ENCODE measurements at places on chromosomes 3 and 15.

DNA sequence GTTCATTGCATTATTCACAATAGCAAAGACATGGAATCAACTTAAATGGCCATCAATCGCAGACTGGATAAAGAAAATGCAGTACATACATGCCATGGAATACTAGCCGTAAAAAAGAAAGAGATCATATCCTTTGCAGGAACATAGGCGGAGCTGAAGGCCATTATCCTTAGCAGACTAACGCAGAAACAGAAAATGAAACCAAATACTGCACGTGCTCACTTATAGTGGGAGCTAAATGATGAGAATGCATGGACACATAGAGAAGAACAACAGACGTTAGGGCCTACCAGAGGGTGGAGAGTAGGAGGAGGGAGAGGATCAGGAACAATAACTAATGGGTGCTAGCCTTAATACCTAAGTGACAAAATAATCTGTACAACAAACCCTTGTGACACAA is 57.9 kb downstream of the RASA2 start:
- DNase-seq, result no peak

DNA sequence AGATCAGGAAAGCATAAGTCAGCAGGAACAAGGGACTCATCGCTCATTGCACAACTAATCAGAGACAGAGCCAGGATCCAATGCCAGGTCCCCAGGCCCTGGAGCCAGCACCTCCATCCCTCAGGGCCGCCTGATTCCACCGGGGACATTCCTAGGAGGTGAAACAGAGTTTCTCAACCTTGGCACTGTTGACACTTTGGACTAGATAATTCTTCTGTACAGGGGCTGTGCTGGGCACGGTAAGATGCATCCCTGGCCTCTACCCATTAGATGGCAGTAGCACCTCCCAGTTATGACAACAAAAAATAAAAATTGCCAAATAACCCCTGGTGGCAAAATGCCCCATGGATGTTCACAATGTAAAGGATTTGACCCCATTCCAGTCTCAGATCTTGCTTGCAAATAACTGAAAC is 127.7 kb downstream of the MTHFS start:
- no peak for DNase-seq

DNA sequence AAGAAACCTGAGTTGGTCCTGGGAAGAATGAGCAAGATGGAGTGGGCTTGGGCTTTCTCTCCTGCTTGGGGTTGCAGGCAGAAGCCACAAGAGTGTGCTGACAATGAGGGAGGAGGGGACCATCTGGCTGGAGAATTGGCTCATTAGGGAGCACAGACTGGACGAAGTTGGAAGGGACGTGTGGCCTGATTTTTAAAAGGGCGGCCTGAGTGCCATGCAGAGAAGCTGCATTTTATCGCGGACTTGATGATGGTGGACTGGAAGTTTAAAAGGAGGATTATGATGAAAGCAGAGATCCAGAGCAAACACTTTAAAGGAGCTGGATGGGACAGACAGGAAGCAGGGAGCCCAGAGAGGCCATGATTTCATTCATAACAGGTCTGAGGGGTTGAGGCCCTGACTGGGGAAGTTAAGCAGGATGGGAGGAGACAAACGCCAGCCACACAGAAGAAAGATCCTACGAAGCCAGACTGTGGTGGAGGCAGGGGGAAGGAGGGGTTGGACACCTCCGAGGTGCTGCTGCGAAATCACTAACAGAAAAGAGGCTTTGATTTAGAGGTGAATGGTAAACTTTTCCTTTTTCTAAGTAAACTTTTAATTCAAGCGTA is 23.6 kb downstream of the TLNRD1 start:
- DNase-seq, result no peak

DNA sequence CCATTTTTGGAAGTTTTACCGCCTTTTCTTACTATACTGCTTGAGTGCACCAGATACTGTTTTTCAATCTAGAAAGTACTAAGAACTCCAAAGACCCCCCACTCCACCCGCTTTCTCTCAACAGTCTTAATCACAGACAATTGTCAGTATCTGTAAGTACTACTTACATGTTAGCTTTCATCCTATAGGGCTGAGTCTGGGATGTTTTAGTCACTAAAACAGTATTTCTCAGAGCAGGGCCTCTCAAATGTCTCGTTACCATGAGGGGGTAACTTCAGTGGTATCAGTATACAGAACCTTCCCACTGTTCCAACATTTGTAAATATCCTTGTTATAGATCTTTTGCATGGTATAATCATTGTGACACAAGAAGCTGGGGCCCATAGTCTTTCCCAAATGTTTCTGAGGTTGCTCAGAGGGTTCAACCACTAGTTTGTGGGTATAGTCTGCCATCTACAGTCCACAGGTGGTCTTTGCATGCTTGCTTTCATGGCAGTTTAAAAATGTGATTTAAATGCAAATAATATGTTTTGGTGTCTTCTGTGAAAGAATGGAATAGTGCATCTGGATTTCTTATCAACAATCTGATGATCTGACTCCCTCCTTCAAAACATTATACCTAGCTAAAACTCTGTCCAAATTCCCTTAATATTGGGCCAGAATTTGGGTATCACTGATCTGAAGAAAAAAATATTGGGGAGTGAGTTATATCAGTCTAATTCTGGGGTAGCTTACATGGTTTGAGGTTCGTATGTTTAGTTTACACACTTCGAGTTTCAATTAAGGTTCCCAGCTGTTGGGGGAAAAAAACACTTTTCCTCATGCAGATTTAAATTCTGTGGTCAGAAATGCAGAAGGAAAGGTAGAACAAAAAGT is 18.0 kb upstream of the DNAJC13 start:
- no peak for DNase-seq

DNA sequence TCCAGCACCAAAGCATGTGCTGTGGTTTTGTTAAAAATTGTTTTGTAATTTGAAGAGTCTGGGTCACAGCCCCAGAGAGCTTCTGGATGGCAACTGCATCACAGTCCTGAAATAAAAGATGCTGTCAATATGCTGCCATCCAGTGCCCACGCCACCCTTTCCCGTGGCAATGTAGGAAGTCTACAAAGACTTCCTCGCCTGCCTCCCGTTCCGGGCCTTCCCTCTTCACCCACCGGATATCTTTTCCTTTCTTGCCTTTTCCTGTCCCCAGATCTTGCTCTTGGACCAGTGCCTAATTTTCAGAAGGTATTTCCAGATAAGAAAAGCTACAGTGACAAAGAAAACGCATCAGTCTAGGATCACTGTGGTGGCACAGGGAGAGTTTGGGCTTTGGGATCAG is 85.3 kb upstream of the RNU6-1 start:
- DNase-seq, result no peak

- DNase-seq, result no peak
These were observed 43.6 kb upstream of the MGLL start for GRCh38 chr3:127865941-127866340.

DNA sequence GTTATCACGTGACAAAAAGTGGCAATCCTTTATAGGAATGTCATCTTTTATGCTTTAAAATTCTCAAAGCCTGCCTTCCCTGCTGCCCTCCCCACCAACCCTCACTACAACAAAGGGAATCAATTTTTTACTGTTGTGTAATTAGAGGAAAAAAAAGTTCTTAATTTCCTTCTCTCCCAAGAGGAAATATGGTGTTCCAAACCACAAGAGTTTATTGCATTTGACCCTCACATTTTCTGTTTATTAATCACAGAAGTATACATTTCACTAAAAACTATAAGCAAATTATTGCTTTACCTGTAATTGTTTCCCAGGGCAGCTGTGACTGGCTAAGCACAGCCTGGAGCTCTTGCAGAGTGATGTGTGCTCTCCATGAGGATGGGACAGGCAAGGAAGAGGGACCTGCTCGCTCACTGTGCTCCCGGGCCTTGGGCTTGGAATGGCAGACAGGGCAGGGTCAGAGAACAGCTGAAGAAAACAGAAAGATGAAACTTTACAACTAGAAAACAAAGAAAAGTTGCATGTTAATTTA is 31.3 kb upstream of the ATP10A start:
- DNase-seq, result no peak

DNA sequence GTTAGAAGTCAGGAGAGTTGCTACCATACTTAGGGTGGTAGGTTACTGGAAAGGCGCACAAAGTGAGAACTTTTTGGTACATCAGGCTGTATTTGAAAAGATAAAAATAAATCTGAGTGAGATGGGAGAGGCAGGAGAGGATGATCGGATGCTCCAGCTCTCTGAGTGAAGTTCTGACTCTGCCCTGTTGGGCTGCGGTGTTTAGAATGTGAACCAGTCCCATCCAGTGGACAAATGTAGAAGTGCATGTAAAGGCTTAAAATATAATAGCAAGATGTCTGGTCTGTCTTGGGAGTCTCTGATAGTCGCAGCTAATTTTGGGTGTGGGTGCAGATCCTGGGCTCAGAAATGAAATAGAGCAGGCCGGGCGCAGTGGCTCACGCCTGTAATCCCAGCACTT is 30.4 kb downstream of the ACKR2 start:
- DNase-seq, result no peak

GRCh38 chr3:119279101-119279554 is 15.1 kb upstream of the ARHGAP31 start:
- DNase-seq, result no peak

GRCh38 chr3:148459931-148460513 is 237.7 kb upstream of the AGTR1 start:
- no peak for DNase-seq

- no peak for DNase-seq
These were observed 459.2 kb upstream of the ALCAM start for GRCh38 chr3:104907507-104907906.

DNA sequence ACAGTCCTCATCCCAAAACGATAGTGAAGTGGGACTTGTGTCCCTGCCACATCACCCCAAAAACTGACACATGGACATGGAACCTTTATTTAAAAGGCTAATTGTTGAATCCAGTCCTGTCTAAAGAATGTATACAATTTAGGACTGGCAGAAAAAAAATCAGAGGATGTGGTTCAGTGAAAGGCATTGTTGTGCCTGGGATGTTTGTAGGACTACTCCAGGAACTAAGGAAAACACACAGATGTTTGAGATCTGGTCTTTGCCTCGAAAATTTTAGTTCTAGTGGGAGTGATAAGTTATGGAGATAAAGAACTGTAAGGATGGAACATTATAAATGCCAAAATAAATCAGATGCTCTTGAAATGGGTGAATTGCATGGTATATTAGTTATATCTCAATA is 27.2 kb downstream of the VGLL4 start:
- no peak for DNase-seq

DNA sequence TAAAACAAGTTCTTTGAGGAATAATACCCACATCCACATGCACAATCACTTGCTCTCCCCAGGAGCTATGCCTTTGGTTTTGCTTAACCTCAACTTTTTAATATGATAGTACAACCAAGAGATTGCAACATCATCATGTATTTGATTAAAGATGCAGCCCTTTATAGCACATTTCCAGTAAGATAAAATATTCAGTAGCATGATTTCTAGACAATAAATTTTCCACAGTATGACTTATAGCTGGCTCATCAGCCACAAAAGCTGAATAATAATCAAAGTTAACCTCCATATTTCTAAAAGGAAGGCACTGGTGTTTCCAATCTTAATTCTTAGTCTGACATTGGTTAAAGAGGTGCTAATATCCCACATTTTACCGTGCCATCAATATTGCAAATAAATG is 622.5 kb downstream of the TBL1XR1 start:
- no peak for DNase-seq

GRCh38 chr15:79007066-79007465 is 62.2 kb upstream of the CTSH start:
- no peak for DNase-seq

DNA sequence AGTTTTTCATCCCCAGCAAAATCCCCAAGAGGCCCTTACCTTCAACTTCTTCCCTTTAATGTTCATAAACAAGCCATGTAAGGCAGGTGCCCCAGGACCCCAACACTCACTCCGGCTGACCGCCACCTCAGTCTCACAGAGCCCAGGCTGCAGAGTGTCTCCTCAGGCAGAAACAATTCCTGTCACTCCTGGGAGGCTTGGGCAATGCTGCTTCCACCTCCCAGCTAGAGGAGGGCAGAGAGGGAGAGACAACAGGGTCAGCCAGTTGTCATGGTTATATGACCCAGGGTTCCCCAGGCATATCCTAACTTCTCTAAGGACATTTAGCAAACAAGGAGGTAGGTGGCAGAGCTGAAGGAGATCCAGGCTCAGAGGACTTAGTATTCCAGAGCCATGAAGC is at the start of gene PLIN1:
TSS of gene PLIN1 (minus strand) at position 156 of the 400 bp plus-strand sequence. CDS start 1,878 bp downstream, outside the sequence.
- no peak for DNase-seq

DNA sequence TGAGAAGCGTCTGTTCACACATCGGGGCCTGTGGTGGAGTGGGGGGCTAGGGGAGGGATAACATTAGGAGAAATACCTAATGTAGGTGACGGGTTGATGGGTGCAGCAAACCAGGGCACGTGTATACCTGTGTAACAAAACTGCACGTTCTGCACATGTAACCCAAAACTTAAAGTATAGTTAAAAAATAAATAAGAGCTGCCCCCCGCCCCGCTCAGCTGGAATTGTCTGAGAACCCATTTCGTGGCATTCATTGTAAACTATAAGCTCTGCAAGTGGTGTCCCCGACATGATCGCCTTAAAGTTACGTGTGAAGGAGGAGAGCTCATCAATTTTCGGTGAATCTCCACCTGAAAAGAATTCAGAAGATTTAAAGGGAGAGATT is 7.3 kb upstream of the LIPH start:
- no peak for DNase-seq

- peak; percentile 70 for DNase-seq
These were observed at the start of the genes NOP10 and NUTM1 for GRCh38 chr15:34342737-34343575. NOP10 (minus strand) TSS chr15:34343136; CDS start chr15:34343073, 63 bp downstream. NUTM1 (plus strand) TSS chr15:34343315; CDS start chr15:34343697, 382 bp downstream.

DNA sequence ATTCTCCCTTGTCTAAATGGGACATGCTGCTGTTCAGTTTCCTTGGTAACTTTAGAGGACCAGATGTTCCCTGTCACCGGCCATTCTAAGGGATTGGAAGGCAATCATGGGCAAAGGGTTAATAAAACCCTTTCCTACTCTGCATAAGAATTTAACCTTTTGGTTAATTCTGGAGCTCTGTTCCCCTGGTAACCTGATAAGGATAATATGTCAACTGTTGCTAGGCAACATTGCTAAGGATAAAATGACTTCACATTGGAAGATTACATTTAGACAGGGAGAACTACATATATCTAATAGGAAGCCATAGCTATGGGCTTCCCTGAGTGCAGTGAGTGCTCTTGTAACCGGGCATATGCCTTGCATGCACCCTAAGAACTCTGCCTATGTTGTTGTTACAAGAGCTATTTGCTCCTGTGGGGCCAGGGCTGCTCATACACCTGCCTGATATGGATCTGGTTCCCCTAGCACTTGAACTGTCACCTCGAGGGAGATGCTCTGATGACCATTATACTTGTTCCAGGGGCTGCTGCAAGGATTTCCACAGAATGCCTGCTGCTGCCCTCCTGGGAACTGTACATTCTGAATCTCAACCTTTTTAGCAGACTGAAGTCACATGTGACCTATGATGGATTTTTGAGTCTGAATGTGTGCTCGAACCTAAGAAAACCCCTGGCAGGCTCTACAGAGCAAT is 326.3 kb upstream of the PDZRN3 start:
- DNase-seq, result no peak

GRCh38 chr15:93709708-93710107 is 521.7 kb upstream of the MCTP2 start:
- no peak for DNase-seq

- no peak for DNase-seq
These were observed 54.8 kb upstream of the UTS2B start for GRCh38 chr3:191385101-191385500.
